ENCODE measurements at places on chromosomes 6 and 20. TPM values are rescaled to one million over a fixed set of nuclear protein-coding genes. Genes with fewer than 3 reads are reported as not detected.

- peak; percentile 72 for DNase-seq
Measured at GRCh38 chr6:113855500-113856374, 1.4 kb upstream of the MARCKS start.

Gene PTGIS
- total RNA-seq, result 24.2 TPM

Gene OVOL2
- not detected for total RNA-seq

- DNase-seq, result peak; percentile 55
Measured at GRCh38 chr6:52839124-52840055, 1.2 kb downstream of the GSTA5 start.

Measured in Right ventricle myocardium inferior (tissue), 1 donor.